ENCODE measurements at places on chromosomes 12 and 14.

DNA sequence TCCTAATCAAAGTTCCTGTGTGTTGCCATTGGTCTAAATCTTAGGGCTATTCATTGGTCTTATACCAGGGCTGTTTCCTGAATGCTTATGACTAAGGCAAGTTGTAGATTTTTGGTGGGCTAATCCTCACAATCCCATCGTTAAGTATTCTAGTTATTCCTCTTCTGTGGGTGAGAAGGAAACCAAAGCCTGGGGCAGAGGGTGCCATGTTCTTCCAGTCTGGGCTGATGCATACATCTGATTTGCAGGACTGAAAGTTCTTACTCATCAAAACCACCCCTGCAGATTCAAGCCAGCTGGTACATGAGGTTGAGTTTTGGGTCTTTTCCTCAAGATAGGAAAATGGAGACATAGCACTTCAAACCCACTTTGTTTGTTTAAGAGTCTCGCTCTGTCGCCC, 25.7 kb downstream of the PPP1CC start:
- DNase-seq, result no peak

- DNase-seq, result no peak
These were observed 77.7 kb downstream of the NTS start for GRCh38 chr12:85951823-85952222.

DNA sequence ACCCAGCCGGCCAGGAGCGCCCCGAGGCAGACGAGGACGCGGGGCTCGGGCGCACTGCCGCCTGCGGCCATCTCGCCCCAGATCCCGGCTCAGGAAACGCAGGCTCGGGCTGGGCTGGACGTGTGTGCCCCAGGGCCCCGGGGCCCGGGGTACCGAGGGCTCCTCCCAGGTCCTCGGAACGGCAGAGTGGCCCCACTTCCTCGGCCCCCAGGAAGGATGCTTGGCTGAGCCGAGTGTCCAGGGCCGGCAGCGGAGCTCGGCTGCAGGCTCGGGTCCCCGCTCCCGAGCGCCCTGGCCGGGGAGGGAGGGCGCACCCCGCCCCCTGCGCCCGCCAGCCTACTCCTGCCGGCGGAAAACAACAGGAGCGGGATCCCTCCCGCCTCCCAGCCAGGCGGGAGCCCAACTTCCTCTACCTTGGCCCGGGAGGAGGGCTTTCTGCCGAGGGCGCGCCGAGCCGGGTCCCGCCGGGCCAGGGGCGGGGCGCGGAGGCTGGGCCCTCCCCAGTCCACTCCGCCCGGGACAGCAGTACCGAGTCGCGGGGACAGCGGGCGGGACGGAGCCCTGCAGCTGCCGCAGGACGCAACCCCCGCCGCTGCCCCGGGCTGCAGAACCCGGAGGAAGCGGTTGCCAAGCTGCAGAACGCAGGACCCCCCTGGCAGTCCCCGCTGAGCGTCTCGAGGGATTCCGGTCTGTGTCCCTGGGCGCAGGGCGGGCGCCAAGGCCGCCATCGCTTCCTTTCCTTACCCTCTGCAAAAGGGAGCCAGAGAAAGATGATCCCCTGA, at the start of gene VSIG10:
Gene VSIG10 (minus strand): TSS at position 411 of the 782 bp plus-strand sequence. CDS start 340 bp downstream, at position 71.
- peak; percentile 78 for DNase-seq

GRCh38 chr14:68449561-68450181, 343.2 kb downstream of the ZFP36L1 start:
- DNase-seq, result no peak

- peak; percentile 97 for DNase-seq
These were observed 32.6 kb upstream of the CD9 start for GRCh38 chr12:6167327-6168280.

DNA sequence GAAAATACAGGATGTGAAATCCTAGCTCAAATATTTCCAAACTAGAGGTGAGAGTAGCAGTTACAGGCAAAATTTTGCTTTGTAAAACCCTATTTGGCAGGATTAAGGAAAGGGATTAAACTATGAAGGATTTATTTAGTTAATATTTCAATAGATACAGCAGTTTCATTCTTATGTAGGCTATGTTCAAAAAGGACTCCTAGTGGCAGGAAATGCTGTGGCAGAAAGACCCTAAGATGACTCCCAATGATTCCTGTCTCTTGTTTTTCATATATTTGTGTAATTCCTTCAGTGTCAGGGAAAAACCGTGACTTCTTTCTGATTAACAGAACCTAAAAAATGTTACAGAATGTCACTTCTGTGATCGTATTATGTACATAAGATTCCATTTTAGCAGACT, 299.5 kb upstream of the RPL10L start:
- DNase-seq, result no peak

DNA sequence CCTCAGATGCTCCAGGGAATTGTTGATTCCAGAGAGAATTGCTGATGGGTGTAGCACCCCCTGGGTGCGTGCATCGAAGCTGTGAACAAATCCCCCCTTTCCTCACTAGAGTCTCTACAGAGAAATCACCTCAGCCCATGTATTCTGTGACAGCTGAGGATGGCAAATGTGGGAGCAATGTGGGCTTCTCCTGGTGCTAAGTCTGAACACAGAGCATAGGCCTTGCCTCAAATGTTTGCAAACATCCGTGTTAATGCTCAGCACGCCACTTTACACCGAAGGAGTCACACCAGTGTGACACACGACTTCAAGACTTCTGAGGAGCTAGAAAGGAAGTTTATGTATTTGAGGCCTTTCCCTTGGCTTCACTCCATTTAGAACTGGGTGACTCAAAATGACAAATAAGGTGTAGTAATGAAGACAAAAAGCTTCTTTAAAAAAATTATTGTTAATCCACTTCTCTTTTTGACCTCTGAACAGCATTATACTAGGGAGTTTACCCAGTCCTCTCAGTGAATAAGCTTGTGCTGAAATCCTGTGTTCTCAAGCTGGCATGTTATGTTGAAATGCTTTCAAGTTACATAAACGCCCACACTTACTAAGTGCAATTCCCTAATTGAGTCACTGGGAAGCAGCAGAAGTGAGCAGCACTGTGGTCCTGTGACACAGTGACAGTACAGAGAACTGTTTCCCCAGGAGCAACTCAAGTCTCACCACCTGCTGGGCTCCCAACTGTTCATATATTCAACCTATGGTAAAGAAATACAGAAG, 92.9 kb downstream of the FAR2 start:
- DNase-seq, result peak; percentile 61

DNA sequence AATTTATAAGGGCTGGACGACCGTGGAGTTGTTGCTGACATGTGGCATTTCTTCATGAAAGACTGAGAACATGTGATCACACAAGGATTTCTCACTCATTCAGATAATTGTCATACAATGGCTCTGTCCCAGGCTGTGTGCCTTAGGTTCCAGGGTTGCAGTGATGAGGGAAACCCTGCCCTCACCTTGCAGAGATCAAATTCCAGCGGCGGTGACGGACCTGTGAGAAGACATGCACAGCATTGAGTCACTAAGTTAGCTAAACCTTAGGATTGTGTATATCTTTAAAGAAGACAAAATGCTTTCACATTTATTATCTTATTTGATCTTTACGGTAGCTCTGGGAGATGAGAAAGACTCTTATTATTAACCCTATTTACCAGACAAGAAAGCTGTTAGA, 1029.1 kb downstream of the BCL11B start:
- DNase-seq, result no peak

DNA sequence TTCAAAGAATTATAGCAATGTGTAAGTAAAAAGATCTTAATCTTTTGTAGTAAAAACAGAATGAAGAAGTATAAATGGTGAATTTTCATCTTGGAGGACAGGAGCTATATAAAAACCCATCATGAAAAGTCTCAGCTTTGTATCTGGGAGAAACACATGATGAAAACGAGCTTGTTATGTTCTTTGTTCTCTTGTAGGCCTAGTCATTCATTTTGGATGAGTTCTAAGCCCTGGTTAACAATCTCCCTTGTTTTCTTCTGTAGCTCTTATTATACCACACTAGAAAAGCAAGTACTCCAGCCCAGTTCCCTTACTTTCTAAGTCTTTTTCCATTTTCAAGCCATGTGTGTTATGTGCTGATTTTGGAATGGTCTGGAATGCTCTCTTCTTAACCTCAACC, 463.5 kb upstream of the RGS6 start:
- no peak for DNase-seq

DNA sequence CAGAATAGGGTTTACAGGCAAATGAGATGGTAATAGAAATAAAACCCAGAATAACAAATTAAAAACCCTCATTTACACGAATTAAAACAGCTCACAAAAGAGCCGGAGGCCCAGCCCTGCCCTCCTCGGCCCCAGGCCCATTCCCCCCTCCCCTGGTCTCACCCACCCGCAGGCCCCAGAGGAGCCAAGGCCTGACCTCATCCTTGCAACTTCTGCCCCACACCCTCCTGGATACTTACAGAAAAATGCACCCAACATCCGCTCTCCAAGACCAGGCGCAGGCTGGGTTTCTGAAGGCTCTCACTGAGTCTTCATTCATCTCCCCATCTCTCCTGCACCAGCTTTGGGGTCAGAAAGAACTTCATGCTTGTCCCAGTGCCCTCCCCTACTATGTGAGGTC, 16.2 kb upstream of the VSX2 start:
- no peak for DNase-seq

GRCh38 chr12:94329366-94329765, 130.3 kb downstream of the CEP83 start:
- no peak for DNase-seq

DNA sequence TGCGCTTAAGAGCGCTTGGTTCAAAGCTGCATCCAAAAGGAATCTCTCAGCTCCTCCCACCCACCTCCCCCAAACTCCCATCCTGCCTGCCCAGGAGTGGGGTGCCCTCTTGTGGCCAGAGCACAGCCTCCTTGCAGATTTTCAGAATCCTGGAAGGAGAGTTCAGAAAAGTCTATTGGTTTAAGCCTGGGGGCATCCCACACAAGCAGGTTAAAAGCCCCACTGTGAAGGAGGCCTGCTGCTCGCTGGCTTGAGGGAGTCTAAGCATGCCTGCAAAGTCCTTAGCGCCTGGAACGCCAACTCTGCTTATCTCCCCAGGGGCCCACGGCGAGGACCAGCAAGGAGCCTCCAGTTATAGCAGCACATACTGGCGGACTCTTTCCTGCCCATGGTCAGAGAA, 297.1 kb downstream of the KSR2 start:
- peak; percentile 23 for DNase-seq

GRCh38 chr12:48542300-48542928, 17.0 kb downstream of the OR8S1 start:
- DNase-seq, result peak; percentile 19

DNA sequence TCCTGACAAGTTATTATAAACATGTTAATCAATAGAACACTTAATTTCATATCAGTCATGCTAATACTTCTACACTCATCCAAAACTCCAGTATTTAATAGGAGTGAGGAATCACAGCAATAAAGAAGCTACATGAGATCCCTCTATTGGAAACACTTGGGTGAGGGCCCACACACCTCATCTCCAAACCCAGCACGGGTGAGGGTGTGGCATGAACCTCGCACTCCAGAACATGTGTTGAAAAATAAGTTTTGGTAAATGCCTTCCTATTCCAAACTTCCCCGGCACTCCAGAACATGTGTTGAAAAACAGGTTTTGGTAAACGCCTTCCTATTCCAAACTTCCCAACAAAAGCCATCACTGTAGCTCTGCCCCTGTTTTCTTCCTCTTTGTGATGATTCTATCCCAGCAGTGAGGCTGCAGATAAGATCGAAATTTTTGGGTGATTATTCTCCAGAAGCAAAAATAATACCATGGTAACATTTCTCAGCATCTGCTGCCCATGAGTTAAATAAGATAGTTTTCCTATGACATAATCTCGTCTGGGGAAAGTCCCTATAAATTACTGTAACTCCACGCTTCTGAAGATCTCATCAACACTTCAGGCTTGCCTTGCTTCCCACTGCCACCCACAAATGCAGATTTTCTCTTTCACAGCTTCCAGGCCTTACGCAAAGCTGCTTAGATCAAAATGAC, 24.4 kb upstream of the PTPRB start:
- peak; percentile 93 for DNase-seq

GRCh38 chr14:19918553-19919264, 1.7 kb upstream of the OR4K5 start:
- no peak for DNase-seq

- DNase-seq, result peak; percentile 4
These were observed 263.4 kb upstream of the FKBP4 start for GRCh38 chr12:2531371-2531770.

DNA sequence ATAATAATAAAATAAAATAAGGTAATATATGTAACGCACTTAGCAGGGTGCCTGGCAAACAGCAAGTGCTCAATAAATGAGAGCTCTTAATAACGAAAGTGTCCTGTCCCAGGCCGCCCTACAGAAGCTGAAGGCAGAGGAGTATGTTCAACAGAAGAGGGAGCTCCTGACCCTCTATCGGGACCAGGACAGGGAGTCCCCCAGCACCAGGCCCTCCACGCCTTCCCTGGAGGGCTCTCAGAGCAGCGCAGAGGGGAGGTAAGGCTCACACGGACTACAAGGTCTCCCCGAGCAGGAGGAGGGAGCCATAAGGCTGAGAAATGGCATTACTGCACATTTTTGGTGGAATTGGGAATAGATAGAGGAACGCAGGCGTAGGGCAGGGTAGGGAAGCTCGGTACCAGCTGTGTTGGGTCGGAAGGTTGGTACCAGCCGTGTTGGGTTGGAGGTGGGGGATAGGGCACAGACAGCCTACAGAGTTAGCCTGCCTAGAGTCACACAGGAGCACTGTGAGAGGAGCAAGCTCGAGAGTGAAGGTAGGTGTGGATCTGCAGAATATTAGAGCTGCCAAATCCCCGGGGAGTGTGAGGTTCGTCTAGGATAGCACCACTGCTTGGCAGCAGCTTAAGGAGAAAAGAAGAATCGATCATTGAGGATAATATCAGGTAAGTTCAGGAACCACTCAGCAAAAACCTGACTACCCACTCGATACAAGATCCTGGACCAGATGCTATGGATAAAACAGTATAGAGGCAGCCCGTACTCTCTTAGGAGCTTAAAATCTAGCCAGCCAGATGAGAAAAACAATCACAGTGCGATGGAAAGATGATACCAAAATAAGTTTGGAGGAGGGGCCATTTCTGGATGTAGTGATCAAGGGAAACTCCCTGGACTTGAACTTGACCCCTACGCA, 15.3 kb downstream of the TNFRSF1A start:
- DNase-seq, result peak; percentile 53

GRCh38 chr12:4133636-4134447, 139.7 kb upstream of the CCND2 start:
- no peak for DNase-seq

GRCh38 chr14:98082833-98083232, 1189.2 kb downstream of the BCL11B start:
- no peak for DNase-seq

Data from EL (cell line).